ENCODE measurements at places on chromosomes 1 and 21. TPM values are rescaled to one million over a fixed set of nuclear protein-coding genes. Genes with fewer than 3 reads are reported as not detected.

Gene ANGPTL7
- total RNA-seq, result 2.0 TPM

DNA sequence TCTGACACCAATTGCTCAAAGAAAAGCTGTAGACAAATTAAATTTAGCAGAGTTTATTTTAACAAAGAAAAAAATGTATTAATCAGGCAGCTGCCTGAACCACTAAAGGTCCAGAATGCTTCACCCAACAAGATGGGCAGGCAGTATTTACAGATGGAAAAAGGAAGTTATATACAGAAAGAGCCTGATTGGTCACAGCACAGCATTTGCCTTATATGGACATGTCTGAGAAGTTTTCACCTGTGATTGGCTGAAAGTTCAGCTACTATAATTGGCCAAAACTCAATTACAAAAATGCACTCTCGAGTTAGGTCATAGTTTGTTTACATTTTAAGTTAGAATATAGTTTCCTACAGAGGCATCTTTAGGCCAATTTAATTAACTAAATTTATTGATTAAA lies 15.1 kb upstream of the FMO1 start:
- no peaks in the 10 kb centered on the region for H3K36me3 ChIP-seq
- H3K4me3 ChIP-seq, result no peak overlapping the region
- no peak for DNase-seq
- no peaks in the 10 kb centered on the region for H3K4me1 ChIP-seq
- no peaks in the 10 kb centered on the region for H3K27me3 ChIP-seq
- no peak overlapping the region for H3K27ac ChIP-seq

GRCh38 chr1:220342853-220343252 lies 70.6 kb upstream of the RAB3GAP2 start:
- H3K4me1 ChIP-seq, result no peaks in the 10 kb centered on the region
- H3K27me3 ChIP-seq, result no peaks in the 10 kb centered on the region
- H3K4me3 ChIP-seq, result no peak overlapping the region
- no peak overlapping the region for H3K27ac ChIP-seq
- DNase-seq, result no peak

DNA sequence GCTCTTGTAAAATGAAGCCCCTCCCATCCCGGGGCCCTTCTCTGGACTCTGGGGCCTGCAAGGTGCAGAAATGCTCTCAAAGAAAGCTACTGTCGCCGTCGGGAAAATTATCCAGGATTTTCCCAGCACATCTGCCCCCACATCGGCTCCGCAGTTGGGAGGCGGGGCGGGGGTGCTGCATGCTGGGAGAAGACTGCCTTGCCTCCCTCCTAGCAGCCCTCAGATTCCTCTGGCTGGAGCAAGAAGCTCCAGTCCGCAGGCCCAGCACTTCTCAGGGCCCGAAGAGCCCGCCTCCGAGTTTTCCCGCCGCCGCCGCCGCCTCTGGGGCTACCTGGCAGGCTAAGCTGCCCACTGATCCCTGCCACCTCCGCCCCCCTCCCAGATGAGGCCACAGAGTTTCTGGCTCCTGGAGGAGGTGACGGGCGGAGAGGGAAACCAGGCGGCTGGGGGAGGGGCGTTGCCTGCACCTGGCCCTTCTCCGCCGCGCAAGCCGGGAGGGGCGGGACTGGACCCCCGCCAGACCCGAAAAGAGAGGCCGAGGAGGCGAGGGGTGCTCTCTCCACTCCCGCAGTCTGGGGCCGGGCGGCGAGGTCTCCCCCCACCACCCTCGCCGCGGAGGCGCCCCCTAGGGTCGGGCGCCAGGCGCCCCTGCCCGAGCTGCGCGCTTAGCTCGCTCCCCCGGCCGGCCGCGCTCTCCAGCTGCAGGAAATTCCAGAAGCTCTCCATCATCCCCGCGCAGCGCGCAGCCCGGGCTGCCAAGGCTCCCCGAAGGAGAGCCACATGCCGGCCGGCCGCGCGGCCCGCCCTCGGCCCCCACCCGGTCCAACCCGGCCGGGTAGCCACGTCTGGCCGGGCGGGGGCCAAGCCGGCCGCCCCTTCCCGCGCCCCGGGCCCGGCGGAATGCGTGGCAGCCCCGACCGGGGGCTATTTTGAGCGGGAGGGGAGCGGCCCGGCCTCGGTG lies 28.8 kb downstream of the AHDC1 start:
- peaks cover 60% of the 10 kb centered on the region for H3K4me1 ChIP-seq
- H3K36me3 ChIP-seq, result no peaks in the 10 kb centered on the region
- H3K4me3 ChIP-seq, result peak overlapping the region; percentile 52
- no peaks in the 10 kb centered on the region for H3K27me3 ChIP-seq
- no peak for DNase-seq
- H3K27ac ChIP-seq, result peak overlapping the region; percentile 96

Gene AMY1B
- not detected for total RNA-seq

DNA sequence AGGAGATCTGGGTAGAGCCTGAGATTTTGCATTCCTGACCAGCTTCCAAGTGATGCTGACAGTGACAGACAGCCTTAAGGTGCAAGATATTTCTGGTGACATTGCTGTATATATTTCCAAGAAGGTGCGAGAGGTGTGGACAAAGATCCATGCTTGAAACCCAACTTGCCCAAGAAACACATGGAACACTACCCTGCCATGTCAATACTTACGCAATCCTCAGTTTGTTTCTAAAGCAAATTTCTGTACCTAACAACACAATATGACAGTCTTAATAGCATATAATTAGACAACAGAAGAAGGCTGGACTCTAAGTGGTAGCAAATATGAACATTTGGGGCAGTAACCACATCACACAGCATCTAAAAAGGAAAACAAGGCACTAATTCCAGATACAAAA lies 260.4 kb downstream of the DSCAM start:
- H3K27me3 ChIP-seq, result no peaks in the 10 kb centered on the region
- H3K36me3 ChIP-seq, result no peaks in the 10 kb centered on the region
- no peak for DNase-seq
- H3K4me1 ChIP-seq, result no peaks in the 10 kb centered on the region
- H3K27ac ChIP-seq, result no peak overlapping the region

- no peak overlapping the region for H3K4me3 ChIP-seq
Measured at GRCh38 chr1:202135221-202135721, 9.3 kb downstream of the ARL8A start.

GRCh38 chr21:46216132-46216747 lies 12.3 kb downstream of the LSS start:
- H3K27me3 ChIP-seq, result no peaks in the 10 kb centered on the region
- no peak overlapping the region for H3K27ac ChIP-seq
- H3K4me1 ChIP-seq, result no peaks in the 10 kb centered on the region
- H3K4me3 ChIP-seq, result no peak overlapping the region
- H3K36me3 ChIP-seq, result peaks cover 73% of the 10 kb centered on the region

DNA sequence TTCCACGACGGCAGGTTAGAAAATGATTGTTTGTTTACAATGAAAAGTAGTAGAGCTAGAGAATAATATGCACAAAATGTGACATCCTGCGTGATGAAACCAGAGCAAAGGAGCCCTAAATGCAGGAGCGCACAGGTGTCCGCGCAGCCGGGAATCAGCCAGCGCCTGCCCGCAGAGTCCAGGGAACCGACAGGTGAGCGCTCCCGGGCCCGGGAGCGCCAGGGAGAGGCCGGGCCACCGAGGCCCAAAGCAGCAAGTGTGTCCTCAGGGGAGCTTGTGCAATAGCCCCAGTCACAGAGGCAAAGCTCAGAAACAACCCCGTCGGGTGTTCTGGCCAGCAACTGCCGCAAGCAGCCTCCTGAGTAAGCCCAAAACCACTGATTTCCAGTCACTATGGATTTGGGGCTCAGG lies 789 bp upstream of the GALE start:
- no peak for DNase-seq
- peaks cover 1% of the 10 kb centered on the region for H3K36me3 ChIP-seq
- peak overlapping the region; percentile 93 for H3K4me3 ChIP-seq
- H3K4me1 ChIP-seq, result peaks cover 14% of the 10 kb centered on the region
- H3K27ac ChIP-seq, result peak overlapping the region; percentile 87
- no peaks in the 10 kb centered on the region for H3K27me3 ChIP-seq

Gene CACNA1S
- total RNA-seq, result not detected

GRCh38 chr1:156496211-156496761 lies 4.3 kb downstream of the MEF2D start:
- H3K27me3 ChIP-seq, result no peaks in the 10 kb centered on the region
- peak overlapping the region; percentile 99 for H3K27ac ChIP-seq
- DNase-seq, result no peak
- H3K4me3 ChIP-seq, result peak overlapping the region; percentile 86

DNA sequence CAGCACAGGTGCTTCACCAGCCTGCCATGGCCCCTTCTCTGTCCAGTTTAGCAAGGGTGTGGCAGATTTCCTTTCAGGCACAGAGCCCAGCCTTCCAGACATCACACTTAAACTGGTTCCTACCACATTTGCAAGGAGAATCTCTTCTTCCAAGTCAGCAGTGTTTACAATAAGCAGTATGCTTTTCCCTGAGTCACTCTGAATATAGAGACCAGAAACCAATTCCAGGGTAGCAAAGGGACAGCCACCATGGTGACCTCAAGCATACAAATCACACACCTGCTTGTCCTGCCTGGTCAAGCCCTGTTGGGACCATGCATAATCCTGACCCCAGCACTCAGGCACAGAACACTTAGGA lies 8.7 kb upstream of the CBR3 start:
- no peak for DNase-seq
- H3K27ac ChIP-seq, result no peak overlapping the region
- no peaks in the 10 kb centered on the region for H3K36me3 ChIP-seq
- no peak overlapping the region for H3K4me3 ChIP-seq

DNA sequence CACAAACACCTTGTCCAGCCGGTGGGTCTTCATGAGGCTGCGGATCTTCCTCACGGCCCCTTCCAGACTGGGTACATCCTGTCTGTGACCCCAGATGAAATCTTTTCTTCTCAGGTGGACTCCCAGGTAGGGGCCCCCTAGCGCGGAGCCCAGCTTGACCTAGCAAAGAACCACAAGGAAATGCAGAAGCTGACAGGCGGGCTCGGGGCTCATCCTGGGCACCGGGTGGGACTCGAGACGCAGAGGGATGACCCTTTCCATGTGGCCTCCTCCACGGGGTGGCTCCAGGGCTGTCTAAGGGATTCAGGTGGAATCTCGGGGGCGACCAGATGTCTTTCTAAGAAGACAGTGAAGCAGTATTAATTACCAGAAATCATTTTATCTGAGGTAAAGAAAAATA lies 17.8 kb downstream of the POFUT2 start:
- H3K27me3 ChIP-seq, result no peaks in the 10 kb centered on the region
- H3K4me3 ChIP-seq, result no peak overlapping the region

- no peak overlapping the region for H3K4me3 ChIP-seq
- H3K27ac ChIP-seq, result no peak overlapping the region
- no peak for DNase-seq
- no peaks in the 10 kb centered on the region for H3K36me3 ChIP-seq
Measured at GRCh38 chr1:180791806-180792205, 120.9 kb upstream of the KIAA1614 start.

GRCh38 chr1:17979815-17980214 lies 127.8 kb upstream of the IGSF21 start:
- no peak overlapping the region for H3K27ac ChIP-seq
- no peaks in the 10 kb centered on the region for H3K36me3 ChIP-seq
- no peaks in the 10 kb centered on the region for H3K4me1 ChIP-seq
- no peak overlapping the region for H3K4me3 ChIP-seq
- no peaks in the 10 kb centered on the region for H3K27me3 ChIP-seq

Gene GPR25
- not detected for total RNA-seq

- no peak overlapping the region for H3K4me3 ChIP-seq
- H3K27me3 ChIP-seq, result no peaks in the 10 kb centered on the region
- peak overlapping the region; percentile 42 for H3K27ac ChIP-seq
Measured at GRCh38 chr1:230240446-230241086, 173.5 kb downstream of the GALNT2 start.

GRCh38 chr1:67732750-67733151 lies 47.8 kb downstream of the GADD45A start:
- H3K27me3 ChIP-seq, result no peaks in the 10 kb centered on the region
- H3K27ac ChIP-seq, result peak overlapping the region; percentile 68
- H3K4me3 ChIP-seq, result no peak overlapping the region

DNA sequence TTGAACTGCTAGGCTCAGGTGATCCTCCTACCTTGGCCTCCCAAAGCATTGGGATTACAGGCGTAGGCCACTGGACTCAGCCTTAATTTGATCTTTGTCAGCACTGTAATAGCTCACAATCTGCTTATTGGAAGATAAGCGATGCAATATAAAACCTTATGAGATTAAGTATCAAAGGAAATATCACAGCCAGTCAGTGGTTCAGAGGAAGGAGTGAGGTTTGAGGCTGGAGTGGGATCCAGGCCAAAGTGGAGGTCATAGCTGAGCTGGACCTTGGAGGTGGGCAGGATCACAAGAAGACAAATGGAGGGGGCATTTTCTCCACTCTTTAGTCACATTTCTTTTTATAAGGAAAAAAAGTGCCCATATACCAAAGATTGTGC lies 228.5 kb downstream of the RHOU start:
- DNase-seq, result peak; percentile 75
- H3K36me3 ChIP-seq, result no peaks in the 10 kb centered on the region
- peaks cover 9% of the 10 kb centered on the region for H3K4me1 ChIP-seq
- peak overlapping the region; percentile 80 for H3K27ac ChIP-seq
- H3K4me3 ChIP-seq, result no peak overlapping the region

Gene PM20D1
- total RNA-seq, result not detected

GRCh38 chr1:85116856-85117255 lies 68.6 kb upstream of the MCOLN3 start:
- no peaks in the 10 kb centered on the region for H3K4me1 ChIP-seq
- no peaks in the 10 kb centered on the region for H3K27me3 ChIP-seq
- DNase-seq, result no peak
- H3K36me3 ChIP-seq, result no peaks in the 10 kb centered on the region

- no peak for DNase-seq
- peaks cover 18% of the 10 kb centered on the region for H3K4me1 ChIP-seq
- no peaks in the 10 kb centered on the region for H3K27me3 ChIP-seq
- H3K4me3 ChIP-seq, result no peak overlapping the region
- H3K27ac ChIP-seq, result no peak overlapping the region
- no peaks in the 10 kb centered on the region for H3K36me3 ChIP-seq
Measured at GRCh38 chr1:41363591-41364320, 2.5 kb downstream of the FOXO6 start.

GRCh38 chr1:41538741-41539417 lies 54.4 kb upstream of the EDN2 start:
- no peak overlapping the region for H3K4me3 ChIP-seq
- DNase-seq, result peak; percentile 39
- H3K27me3 ChIP-seq, result no peaks in the 10 kb centered on the region
- H3K36me3 ChIP-seq, result no peaks in the 10 kb centered on the region

- H3K36me3 ChIP-seq, result no peaks in the 10 kb centered on the region
- DNase-seq, result no peak
- H3K27me3 ChIP-seq, result no peaks in the 10 kb centered on the region
- H3K4me3 ChIP-seq, result no peak overlapping the region
Measured at GRCh38 chr1:9628541-9629444, 22.7 kb upstream of the PIK3CD start.

Gene LRRC7
- total RNA-seq, result not detected

- peaks cover 7% of the 10 kb centered on the region for H3K4me1 ChIP-seq
- H3K27ac ChIP-seq, result peak overlapping the region; percentile 86
- DNase-seq, result peak; percentile 71
- no peaks in the 10 kb centered on the region for H3K27me3 ChIP-seq
- H3K36me3 ChIP-seq, result no peaks in the 10 kb centered on the region
Measured at GRCh38 chr1:23167353-23168078, 1.1 kb downstream of the LUZP1 start.

Gene FCAMR
- total RNA-seq, result not detected

Gene GPX7
- 6.3 TPM for total RNA-seq

Gene PDZK1IP1
- not detected for total RNA-seq

GRCh38 chr21:45256021-45256911 lies 31.4 kb downstream of the POFUT2 start:
- H3K4me3 ChIP-seq, result no peak overlapping the region
- no peaks in the 10 kb centered on the region for H3K27me3 ChIP-seq
- H3K36me3 ChIP-seq, result no peaks in the 10 kb centered on the region
- no peak overlapping the region for H3K27ac ChIP-seq

Gene CASP9
- total RNA-seq, result 15.5 TPM
